ENCODE measurements at places on chromosomes 5 and 9.
A peak's percentile ranks its signal among the peaks of the same experiment; 100 is the strongest.

GRCh38 chr5:159155960-159156359, 53.4 kb downstream of the RNF145 start:
- DNase-seq, result no peak

GRCh38 chr5:113693701-113694100, 180.2 kb downstream of the YTHDC2 start:
- no peak for DNase-seq

DNA sequence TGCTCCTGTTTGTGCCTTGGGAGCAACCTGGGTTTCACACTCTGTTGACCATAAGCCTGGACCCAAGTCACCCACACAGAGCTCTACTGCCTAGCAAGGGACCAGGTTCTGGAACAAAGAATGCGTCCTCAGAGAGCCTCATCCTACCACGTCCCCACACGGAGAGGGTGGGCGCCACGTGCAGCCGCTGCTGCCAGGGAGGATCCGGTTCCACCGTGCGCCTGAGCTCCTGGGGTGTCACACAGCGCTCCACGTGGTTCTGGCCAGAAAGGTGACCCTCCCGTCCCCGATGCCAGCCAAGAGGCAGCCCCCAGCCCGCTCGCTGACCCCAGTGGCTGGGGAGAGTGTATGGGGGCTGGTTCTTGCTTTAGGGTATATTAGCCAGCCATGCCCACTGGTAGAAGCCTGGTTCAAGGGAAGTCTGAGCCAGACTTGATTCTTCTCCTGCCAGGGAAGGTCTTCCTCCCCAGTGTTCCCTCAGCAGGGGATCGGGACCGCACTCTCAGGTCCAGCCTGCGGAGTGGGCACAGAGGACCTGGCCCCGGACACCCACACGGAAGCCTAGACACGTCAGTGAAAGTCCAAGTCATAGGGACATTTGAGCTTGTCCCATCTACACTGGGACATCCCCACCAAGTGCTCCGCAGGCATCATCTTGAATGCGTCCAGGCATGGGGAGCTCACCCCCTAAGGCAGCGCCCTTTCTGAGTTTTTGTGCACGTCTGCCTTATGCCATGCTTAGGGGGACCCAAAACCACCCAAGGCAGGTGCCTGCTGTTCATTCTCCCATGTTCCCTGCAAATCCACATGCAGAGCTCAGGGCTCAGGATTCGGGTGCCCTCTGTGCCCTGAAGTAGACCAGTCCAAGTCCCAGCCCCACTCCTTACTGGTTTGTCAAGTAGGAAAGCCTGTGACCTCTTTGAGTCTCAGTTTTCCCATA, 2.4 kb downstream of the FCN1 start:
- DNase-seq, result no peak

DNA sequence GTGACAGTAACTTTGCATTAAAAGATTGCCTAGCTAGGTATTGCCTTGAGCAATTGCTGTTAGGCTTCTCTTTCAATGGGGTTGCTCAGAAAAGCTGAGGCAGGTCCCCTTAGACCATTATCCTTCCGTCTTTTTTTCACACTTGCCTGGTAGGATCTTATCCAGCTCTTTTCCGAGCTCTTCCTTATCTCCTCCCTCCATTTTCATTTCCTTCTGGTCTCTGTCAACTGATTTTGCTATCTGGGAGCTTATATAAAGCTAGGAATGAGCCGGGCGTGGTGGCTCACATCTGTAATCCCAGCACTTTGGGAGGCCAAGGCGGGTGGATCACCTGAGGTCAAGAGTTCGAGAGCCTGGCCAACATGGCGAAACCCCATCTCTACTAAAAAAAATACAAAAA, 6.6 kb upstream of the HMGCR start:
- DNase-seq, result no peak

- no peak for DNase-seq
Observed at GRCh38 chr5:172696171-172696849, 55.2 kb downstream of the NEURL1B start.

DNA sequence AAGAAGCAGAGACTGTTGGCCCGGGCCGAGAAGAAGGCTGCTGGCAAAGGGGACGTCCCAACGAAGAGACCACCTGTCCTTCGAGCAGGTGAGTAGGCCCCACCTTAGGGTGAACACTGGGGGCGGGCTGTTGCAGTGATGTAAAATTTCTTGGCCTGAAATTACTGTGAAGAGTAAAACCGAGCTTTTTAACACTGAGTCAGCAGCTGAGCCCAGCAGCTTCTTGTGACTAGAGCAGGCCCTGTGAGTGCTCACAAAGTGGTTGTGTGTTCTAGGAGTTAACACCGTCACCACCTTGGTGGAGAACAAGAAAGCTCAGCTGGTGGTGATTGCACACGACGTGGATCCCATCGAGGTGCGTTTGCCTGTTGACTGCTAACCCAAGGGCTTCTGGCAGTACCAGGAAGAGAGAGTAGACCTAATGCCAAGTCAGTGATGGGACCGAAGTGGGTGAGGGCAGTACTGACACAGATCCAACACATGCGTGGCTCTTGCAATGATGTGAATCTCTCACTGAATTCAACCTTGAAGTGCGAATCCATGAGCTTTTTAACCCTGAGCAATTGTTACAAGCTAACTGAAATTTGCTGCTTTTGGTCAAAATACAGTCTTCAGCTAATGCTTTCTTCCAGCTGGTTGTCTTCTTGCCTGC, 2.1 kb downstream of the RPL7A start:
- DNase-seq, result no peak

DNA sequence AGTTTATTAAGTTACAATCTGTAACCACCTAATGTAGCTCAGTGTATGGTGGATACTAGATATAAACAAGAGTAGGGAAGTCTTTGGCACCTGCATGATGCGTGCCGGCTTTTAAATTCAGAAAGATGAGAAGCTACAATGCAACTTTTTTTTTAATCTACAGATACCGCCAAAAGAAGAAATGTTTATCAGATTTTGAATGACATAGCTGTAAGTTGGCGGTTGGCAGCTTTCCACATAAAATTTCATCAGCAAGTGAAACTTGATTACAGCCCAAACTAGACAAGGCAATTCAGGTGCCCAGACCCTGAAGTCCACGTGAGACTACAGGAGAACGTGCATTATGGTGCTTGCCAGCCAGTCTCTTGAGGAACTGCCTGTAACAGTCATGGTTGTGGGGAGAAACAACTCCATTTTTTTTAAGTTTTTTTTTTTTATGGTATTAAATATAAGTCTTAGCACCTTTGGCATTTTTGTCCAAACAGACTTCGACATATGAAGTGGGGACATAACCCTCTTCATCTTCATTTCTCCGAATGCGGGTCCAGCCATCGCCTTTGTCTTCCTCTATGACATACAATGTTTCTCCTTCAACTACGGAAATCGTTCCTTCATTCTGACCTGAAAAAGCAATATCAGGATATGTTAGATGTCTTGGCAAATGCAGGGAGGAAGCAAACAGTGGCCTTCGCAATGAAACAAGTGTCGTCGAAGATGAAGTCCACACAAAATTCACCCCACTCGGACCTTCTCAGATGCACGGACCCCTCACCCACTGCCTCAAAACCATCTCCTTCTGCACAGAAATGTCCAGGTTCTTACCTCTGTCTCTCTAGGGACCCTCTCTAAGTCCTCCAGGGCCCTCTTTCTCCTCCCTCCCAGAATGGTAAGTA, 60.4 kb downstream of the USP20 start:
- DNase-seq, result no peak

GRCh38 chr9:113580041-113580953, 116.8 kb downstream of the RGS3 start:
- peak; percentile 57 for DNase-seq

DNA sequence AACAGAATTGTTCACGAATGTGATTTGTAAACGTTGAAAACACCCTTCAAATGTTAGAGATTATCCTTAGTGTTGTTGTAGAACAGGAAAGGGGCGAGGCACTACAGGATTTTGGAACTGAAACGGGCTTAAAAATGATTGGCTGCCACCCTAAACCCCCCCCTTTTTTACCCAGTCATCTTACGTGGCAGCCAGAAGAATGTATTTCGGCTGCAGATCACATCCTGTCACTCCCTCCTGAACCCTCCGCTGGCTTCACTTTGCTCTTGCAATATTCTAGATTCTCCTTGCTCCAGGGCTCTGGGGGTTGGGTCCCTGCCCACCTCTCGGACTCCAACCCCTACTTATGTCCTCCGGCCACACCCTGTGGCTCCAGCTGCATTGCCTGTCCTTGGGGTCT, 13.9 kb upstream of the UNC5A start:
- DNase-seq, result no peak

DNA sequence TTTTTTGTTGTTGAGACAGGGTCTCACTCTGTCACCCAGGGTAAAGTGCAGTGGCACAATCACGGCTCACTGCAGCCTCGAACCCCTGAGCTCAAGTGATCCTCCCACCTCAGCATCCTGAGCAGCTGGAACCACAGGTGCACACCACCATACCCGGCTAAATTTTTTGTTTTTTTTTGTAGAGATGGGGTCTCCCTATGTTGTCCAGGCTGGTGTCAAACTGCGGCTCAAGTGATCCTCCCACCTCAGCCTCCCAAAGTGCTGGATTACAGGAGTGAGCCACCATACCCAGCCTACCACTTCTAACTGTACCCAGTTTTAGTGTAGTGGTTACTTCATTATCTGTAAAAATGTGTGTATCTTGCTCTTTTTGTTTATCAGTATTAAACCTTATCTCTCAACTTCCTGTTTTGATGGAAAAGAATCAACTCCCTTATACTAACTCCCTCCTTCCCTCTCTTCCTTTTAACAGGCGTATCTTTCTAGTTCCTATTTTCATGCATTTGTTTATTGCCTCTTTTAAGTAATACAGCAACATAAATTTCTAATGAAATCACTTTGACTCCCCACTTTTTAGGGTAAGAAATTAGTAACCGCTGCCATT, 33.1 kb downstream of the GRAMD2B start:
- DNase-seq, result no peak

GRCh38 chr9:124906966-124907365, 33.9 kb downstream of the GOLGA1 start:
- no peak for DNase-seq

- peak; percentile 26 for DNase-seq
Observed at GRCh38 chr9:93575796-93576257, 557 bp upstream of the PHF2 start.

GRCh38 chr5:72379936-72380335, 59.8 kb downstream of the PTCD2 start:
- DNase-seq, result peak; percentile 50

- DNase-seq, result no peak
Observed at GRCh38 chr9:94164806-94165549, 80.7 kb downstream of the PTPDC1 start.

DNA sequence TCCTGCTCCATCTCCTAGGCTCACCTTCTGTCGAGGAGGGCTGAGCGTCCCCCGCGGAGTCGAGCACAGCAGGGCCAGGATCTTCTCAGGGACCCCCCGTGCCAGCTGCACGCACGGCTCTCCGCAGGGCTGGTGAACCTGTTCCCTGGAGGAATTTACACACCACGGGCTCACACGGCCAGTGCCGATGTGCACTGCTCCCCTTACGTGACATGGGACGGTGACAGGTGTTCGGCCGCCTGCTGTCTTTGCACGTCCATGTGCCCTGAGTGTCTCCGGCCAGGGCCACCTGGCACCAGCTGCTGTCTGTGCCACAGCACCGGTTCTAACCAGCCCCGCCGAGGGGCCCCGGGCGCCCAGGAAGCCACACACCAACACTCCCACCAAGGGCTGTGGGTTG, 8.7 kb upstream of the AGPAT2 start:
- DNase-seq, result no peak

GRCh38 chr9:75499812-75500211, 390.7 kb upstream of the PCSK5 start:
- no peak for DNase-seq

- no peak for DNase-seq
Observed at GRCh38 chr9:126125577-126125976, 201.1 kb upstream of the MVB12B start.

DNA sequence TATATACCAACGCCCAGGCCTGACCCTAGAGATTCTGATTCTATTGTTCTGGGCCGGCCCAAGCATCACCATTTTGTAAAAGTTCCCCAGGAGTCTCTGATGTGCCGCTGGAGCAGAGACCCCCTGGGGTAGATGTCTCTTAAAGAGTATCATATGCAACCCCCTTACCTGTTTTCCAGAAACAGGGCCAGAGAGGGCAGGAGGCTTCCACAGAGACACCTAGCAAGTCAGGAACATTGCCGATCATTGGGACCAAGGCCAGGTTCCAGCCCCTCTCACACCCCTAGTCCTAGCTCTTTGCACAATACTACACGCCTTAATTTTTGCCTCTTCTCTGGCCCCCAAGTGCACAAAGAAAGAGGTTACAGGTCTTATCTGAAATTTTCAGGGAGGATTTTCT, 63.8 kb downstream of the TMOD1 start:
- DNase-seq, result no peak

GRCh38 chr5:91048073-91048472, 335.0 kb downstream of the ARRDC3 start:
- DNase-seq, result peak; percentile 11

DNA sequence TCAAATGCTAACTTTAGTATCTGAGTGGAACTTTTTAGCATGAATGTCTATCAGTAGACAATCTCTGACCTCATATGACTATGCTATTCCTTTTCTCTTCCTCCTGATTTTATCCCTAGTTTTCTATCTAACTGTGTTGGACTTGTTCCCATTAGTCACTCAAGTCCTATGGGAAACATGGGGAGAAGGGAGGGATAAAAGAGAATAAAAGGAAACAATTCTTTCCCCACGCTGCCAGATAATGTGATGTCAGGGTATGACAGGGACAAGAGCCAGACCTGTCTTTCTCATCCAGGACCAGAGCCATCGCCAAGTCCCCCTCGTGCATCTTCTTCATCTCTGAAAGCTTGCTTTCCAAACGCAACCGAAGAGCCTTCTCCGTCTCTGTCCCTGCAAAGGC, 43.9 kb downstream of the CDK5RAP2 start:
- DNase-seq, result no peak

DNA sequence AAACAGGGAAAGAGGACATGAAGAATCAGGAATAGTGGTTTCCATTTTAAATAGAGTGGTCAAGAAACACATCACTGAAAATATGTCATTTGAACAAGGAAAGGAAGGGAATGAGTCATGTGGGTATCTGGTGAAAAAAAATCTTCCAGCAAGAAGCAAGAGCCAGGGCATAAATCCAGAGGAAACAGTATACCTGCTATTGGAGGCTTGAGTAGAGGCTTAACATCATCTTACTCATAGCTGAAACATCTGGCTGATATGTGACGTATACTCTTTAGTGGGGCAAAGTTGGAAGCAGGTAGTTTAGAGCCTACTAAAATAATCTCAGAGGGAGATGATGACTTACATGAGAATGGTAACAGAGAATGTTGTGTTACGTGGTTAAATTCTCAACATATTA, 517.2 kb downstream of the CAAP1 start:
- no peak for DNase-seq

GRCh38 chr5:171673328-171673727, 112.3 kb upstream of the SMIM23 start:
- no peak for DNase-seq

GRCh38 chr9:133158695-133159094, 5.0 kb downstream of the GBGT1 start:
- DNase-seq, result no peak

Data from foreskin fibroblast (primary cell).